C1 segment of cervical spinal cord (tissue), 14 donors: ENCODE measurements at places on chromosomes 3 and 15.

GRCh38 chr3:122246199-122246598 lies 62.7 kb downstream of the CASR start:
- DNase-seq: no peak

DNA sequence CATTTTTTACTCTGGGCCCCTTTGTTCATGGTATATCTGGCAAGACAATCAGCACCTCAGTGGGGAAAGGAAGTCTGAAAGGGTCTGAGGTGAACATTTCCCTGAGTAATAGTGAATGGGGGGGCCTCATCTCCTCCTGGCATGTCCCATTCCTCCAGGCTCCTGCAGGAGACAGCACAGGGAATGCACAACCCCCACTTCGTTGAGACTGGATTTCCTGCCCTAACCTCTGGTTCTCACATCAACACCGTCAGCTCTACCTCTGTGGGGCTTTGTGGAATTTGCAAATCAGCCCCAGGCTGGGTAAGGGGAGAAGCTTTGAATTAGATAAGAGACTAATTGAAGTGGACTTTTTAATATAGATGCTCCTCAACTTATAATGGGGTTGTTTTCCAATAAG lies 168.3 kb upstream of the TRIM42 start:
- no peak for DNase-seq

DNA sequence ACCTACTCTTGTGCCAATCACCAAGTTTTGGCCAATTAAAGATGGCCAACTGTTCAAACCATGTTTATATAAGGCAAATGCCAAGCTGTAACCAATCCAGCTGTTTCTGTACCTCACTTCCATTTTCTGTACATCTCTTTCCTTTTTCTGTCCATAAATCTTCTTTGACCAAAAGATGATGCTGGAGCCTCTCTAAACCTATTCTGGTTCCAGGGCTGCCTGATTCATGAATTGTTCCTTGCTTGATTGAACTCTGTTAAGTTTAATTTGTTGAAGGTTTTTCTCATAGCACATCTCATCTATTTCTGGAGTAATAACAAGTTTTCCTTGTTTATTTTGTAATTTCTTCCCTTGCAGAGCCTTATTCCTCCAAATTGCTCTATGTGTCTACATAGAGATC lies 115.3 kb upstream of the SMAD3 start:
- DNase-seq: no peak

DNA sequence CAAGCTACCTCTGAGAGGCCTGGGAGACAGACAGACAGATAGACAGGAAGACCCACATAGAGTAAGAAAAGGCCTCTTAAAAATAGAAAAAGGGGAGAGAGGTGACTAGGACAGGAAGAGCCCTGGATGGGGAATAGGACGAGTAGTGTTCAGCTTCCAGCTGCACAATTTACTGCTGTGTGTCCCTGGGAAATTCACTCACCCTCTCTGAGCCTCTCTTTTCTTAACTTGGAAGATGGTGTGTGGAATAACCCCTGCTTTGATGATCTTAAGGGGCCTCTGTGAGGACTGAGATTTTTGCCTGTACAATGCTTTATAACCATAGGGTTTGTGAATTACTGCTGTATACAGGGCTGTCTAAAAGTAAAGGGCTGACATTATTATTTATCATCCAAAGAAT lies 37.5 kb downstream of the FEM1B start:
- no peak for DNase-seq

DNA sequence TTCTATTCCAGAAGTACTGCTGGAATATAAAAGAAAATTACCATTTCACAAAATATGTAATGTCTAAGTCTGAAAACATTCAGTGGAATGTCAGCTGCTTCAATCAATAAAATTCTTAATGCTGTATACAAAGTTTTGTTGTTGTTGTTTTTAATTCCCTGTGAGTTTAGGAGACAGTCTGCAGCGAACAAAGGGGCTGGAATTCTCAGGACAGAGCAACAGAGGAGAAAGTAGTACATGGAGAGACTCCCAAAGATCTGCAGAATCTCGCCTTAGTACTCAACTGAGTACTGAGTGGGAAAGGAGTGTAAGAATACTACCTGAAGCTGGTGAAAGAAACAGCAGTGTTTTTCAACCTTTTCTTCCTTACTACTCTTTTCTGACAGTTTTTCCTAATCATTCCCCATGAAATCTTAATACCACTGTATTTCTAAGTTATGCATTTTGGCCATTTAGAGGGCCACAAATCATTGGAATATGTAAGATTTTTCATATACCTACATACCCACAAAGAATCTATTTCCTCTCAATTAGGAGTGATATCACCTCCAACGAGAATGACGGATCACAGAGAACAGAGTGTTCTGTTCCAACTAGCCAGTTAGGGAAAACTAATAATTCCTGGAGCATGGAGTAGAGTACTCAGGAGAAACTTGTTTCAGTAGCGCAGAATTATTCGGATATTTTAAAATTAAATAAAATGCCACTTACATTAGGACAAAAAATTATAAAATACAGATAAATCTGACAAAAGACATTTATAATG lies 16.0 kb downstream of the ANKRD28 start:
- DNase-seq: no peak

DNA sequence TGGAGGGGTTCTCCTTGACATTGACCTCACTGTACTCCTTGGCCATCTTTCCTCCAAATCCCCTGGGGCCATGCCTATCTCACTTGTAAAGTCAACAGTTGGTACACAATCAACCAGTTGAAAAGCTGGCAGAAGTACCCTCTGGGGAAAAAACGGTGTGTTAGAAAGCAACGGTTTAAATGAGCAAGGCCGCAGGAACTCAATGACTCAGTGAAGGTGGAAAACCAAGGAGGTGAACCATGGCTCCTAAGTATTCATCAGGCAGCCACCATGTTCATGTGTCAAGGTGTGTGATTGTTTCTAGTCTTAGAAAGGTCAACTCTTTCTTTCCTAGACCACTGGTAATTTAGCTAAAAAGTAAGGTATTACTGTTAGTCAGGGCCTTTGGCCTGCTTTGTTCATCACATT lies 130.9 kb upstream of the SATB1 start:
- DNase-seq: no peak

DNA sequence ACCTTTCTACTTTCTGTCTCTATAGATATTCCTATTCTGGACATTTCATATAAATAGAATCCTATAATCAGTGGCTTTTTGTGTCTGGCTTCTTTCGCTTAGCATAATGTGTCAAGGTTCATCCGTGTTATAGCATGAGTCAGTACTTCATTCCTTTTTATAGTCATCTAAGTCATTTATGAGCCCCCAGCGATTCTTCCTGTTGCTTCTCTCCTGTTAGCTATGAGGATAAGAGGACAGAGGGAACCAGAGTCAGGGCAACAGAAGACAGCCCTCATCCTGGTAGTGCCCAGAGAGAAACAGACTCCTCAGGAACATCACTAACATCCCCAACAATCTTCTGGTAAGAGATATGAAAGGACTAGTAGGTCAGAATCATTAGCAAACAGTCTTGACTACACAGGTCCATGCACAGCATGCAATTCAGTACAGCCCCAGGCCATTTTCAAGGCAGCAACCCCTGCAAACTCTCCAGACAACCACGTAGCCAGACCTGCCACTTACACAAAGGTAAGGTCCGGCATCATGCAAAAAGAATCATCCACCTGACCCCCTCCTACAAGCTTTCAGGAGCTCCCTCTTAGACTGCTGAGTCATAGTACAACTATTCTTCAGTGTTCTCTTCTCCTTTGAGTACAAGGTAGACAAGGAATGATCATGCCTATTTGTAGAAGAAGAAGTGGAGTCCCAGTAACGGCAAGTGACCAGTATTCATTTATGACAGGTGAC lies 91.5 kb downstream of the MYLK start:
- no peak for DNase-seq

DNA sequence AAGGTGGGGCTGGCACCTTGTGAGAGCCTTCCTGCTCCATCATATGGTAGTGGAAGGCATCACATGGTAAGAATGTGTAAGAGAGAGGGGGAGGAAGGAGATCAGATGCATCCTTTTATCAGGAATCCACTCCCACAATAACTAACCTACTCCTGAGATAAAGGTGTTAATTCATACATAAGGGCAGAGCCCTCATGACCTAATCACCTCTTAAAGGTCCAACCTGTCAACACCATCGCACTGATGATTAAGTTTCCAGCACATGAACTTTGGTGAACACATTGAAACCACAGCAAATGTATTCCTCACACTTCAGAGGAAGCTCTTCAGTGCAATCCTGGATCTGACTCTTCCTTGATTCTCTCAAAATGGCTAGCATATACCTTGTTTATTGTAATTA lies 55.4 kb downstream of the PLSCR2 start:
- DNase-seq: no peak

DNA sequence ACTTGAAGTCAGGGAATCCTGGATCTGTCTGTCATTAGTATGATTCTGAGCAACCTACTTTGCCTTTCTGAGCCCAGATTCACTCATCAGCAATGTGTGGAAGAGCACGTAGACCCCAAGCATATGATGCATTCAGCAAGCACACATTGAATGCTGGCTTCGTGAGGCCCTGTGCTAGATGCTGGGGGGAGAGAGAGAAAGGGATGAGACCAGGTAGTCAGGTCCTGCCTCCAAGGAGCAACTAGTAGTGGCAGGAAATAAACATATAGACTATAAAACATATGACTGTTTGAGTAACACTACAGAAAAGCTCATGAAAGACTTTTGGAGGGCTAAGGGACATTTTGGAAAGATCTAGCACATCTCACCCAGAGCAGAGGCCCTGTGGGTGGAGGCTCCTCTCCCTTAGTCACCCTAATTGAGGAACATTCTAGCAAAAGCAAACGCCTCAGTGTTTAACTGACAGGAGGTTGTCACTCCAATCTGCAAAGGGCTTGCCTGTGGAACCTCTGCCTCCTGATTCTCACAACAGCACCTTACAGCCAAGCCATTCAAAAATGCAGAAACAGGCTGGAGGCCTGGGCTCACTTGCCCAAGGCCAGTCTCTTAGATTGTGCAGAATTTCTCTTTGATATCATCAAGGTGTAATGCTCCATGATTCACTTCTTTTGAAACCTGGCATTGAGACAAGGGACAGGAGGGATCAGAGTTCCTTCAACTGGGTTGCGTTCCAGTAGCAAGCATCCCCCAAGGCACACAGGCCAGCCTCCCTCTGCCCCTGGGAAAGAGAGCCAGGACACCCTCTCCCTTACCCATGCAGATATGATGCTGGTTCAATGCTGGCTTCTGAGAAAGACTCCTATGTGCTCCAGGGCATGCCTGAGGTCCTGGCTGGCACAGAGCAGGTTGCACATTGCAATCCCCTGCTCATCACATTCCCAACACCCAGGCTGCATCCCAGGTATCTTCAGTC lies 26.1 kb downstream of the STARD5 start:
- DNase-seq: no peak

- no peak for DNase-seq
Observed at GRCh38 chr15:31013863-31014607, 22.6 kb upstream of the MTMR10 start.

DNA sequence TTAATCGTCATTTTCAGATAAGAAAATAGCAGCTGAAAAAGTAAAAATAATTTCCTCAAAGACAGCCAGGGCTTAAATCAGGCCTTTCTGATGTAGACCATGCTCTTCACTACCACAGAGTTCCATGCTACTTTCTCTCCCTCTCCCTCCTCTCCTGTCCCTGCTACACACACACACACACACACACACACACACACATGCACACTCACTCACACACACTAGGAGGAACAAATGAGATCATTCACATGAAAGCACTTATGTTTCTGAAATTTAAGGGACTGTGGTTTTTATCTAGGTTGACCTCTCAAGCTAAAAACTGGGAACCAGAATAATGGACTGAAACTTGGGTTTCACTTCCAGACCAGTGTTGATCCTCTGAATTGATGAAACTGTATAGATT lies 4.1 kb upstream of the PSMA4 start:
- no peak for DNase-seq

- DNase-seq: no peak
Observed at GRCh38 chr3:141860086-141860669, 16.3 kb upstream of the ATP1B3 start.

- DNase-seq: no peak
Observed at GRCh38 chr15:35383506-35383905, 162.5 kb downstream of the DPH6 start.
